ENCODE measurements at places on chromosomes 3 and 15.

GRCh38 chr3:58058361-58059263 is 50.4 kb downstream of the FLNB start:
- peak; percentile 91 for DNase-seq

- DNase-seq = peak; percentile 76
Observed at GRCh38 chr3:64484289-64484992, 203.4 kb downstream of the ADAMTS9 start.

DNA sequence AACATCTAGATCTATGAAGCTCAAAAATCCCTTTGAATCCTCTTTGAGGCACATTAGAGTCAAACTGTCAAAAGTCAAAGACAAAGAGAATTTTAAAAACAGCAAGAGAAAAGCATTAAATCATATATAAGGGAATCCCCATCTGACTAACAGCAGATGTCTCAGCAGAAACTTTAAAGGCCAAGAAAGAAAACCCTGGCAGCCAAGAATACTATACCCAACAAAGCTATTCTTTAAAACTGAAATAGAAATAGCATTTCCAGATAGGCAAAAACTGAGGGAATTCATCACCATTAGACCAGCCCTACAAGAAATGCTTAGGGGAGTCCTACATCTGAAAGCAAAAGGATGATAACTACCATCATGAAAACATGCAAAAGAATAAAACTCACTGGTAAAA is 211.2 kb upstream of the PDZRN3 start:
- no peak for DNase-seq

- DNase-seq = no peak
Observed at GRCh38 chr3:192171213-192171612, 556.1 kb downstream of the FGF12 start.

DNA sequence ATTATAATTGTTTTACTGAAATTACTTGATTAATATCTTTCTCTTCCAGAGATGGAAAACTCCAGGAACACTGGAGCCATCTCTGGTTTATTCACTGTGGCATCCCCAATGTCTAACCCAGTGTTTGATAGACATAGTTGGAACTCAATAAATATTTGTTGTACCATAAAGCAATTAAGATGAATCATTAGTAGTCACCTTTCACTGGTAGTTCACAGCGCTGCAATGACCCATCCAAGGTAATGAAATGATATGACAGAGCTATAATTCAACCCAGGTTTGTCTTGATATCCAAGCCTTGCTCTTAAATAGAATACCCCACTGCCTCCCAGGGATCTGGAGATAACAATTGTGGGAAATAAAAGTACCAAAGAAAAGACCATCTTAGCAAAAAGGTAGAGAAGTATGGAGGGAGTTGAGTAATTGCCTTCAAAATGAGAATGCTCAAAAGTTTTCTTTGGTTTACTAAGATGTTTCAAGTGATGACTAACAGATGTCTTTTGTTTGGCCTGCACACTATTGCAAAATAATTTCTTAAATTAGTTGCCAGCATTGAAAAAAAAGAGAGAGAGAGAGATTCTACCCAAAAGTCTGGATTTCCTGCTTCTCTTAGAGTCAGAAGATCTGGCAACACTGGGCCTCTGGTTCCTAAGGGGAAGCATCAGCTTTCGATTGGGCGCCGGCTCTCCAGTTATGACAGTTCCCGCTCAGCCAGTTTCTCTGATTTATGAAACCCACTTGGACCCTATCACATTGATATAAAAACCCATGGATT is 348.5 kb downstream of the ERC2 start:
- DNase-seq = peak; percentile 74

GRCh38 chr3:172530566-172530965 is 7.3 kb upstream of the TNFSF10 start:
- DNase-seq = no peak

Data from fibroblast of skin of right biceps (primary cell).